ENCODE measurements at places on chromosomes 4 and X.

- DNase-seq, result no peak
These were observed 2.6 kb downstream of the CXCL2 start for GRCh38 chr4:74096265-74096980.

DNA sequence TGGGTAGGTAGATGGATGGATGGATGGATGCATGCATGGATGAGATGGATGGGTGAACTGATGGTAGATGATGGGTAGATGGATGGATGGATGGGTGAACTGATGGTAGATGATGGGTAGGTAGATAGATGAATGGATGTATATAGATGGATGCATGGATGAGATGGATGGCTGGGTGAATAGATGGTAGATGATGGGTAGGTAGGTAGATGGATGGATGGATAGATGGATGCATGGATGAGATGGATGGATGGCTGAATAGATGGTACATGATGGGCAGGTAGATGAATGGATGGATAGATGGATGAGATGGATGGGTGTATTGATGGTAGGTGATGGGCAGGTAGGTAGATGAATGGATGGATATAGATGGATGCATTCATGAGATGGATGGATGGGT, 15.1 kb upstream of the SLC25A6 start:
- DNase-seq, result no peak

GRCh38 chrX:120499301-120500072, 30.4 kb upstream of the LAMP2 start:
- no peak for DNase-seq

GRCh38 chr4:1199556-1200331, 27.4 kb upstream of the SPON2 start:
- DNase-seq, result no peak

DNA sequence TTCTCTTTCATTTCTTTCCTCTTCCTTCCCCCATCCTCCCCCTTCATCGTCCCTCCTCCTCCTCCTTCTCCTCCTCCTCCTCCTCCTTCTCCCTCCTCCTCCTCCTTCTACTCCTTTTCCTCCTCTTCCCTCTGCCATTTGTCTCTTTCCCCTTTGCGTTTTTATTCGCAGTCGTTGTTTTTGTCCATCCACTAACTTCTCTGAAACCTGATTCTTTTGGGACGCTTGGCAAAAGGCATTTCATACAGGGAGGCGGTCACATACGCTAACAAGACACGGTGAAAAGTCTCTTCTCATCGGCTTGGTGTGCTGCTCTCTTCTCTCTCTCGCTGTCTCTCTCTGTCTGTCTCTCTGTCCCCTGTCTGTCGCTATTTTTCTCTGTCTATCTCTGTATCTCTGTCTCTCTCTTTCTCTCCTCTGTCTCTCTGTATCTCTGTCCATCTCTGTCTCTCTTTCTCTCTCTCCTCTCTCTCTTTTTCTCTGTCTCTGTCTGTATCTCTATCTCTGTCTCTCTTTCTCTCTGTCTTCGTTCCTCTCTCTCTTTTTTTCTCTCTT, 5.4 kb upstream of the SHOX start:
- DNase-seq, result no peak

DNA sequence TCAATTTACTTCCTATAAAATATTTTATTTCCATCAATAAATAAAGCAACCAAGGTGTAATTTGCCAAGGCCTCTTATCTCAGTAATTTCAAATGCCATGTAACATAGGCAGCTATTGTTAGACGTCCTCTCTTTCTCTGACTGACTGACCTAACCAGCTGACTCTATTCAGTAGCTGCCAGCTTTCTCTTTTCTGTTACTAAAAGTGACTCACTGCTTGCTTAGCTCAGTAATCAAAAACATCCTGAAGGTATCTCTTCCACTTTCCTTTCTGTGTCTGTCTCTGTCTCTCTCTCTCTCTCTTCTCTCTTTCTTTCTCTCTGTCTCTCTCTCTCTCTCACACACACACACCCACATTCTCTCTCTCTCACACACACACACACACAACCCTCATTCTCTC, 134.2 kb downstream of the SPOCK3 start:
- no peak for DNase-seq

DNA sequence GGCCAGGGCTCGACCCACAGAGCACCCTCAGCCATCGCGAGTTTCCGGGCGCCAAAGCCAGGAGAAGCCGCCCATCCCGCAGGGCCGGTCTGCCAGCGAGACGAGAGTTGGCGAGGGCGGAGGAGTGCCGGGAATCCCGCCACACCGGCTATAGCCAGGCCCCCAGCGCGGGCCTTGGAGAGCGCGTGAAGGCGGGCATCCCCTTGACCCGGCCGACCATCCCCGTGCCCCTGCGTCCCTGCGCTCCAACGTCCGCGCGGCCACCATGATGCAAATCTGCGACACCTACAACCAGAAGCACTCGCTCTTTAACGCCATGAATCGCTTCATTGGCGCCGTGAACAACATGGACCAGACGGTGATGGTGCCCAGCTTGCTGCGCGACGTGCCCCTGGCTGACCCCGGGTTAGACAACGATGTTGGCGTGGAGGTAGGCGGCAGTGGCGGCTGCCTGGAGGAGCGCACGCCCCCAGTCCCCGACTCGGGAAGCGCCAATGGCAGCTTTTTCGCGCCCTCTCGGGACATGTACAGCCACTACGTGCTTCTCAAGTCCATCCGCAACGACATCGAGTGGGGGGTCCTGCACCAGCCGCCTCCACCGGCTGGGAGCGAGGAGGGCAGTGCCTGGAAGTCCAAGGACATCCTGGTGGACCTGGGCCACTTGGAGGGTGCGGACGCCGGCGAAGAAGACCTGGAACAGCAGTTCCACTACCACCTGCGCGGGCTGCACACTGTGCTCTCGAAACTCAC, 3.6 kb downstream of the MID1IP1 start:
- DNase-seq, result peak; percentile 8

- DNase-seq, result no peak
These were observed 23.1 kb upstream of the SLC6A14 start for GRCh38 chrX:116413273-116413672.

- no peak for DNase-seq
These were observed 625.1 kb upstream of the TENM3 start for GRCh38 chr4:181618038-181618618.

- no peak for DNase-seq
These were observed 4.6 kb upstream of the ERCC6L start for GRCh38 chrX:72243472-72243871.

GRCh38 chr4:36251983-36252382, 7.7 kb upstream of the ARAP2 start:
- no peak for DNase-seq

- DNase-seq, result no peak
These were observed 215.3 kb upstream of the TTC29 start for GRCh38 chr4:147160908-147161513.

DNA sequence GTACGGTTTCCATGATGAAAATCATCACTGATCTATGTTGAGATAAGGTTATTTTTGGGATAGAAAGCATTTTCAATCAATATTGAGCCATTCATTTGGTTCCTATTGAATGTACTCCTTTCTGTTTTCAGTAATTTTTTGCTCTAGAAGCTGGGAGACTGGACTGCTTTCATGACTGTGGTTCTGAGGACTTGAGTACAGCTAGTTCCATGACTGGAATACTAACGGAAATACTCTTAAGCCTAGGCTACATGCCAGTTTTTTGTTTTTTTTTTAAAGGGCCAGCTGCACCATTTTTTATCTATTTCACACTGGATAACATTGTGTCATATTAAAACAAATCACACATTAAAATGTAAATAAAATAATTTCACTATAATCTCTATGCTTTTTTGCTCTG, 16.7 kb downstream of the PRR32 start:
- no peak for DNase-seq

GRCh38 chrX:19673375-19674040, 158.2 kb upstream of the MAP3K15 start:
- no peak for DNase-seq

GRCh38 chr4:73922766-73923630, 53.8 kb downstream of the CXCL1 start:
- DNase-seq, result no peak

GRCh38 chr4:169084954-169085353, 74.9 kb upstream of the CBR4 start:
- no peak for DNase-seq

DNA sequence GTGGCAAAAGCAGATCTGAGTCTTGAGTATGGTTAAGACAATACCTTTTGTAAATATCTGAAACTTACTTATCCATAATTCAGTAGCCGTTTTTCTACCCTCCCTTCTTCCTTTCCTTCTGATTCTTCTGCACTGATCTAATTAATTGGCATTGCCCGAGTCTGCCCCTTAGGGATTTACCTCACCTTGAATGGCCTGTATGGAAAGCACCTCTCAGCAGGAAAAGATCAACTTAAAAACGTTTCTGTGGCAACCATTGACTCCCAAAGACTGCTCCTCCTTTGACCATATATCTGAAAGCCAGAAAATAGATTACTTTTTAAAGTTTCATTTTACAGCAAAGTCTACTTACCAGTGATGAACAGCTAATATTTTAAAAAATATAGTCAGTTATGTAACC, 496.5 kb upstream of the LCORL start:
- DNase-seq, result no peak

DNA sequence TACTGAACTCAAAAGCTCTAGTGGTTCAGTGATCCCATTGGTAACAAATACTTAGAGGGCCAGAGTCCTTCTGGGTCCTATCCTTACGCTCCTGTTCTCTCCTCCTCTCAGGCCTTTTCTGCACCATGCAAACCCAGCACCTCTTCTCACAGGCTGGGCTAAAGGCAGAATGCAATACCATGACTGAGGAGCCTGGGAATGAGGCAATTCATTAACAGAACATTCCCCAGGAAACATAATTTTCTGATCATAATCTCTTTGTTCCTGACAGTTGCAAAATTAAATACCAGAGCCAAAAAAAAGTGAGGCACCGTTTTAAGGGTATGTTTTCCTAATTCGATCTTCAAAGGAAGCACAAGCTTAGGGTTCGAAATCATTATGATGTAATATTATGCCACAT, 9.0 kb downstream of the SORBS2 start:
- no peak for DNase-seq

DNA sequence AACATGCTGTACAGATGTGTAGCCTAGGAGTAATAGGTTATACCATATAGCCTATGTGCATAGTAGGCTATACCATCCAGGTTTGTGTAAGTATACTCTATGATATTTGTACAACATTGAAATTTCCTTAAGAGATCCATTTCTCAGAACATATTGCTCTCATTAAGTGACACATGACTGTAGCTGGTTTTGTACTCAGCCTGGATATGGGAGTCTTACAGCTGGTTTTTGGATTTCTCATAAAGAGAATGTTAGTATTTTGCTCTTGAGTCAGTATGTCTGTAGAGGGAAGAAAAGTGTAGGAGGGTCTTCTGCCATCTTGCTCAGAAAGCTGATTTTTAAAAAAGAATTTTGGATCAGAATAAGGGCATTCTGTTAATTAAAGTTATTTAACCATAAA, 85.3 kb downstream of the SMARCA5 start:
- DNase-seq, result no peak

- DNase-seq, result no peak
These were observed 25.7 kb upstream of the TRPC3 start for GRCh38 chr4:121977251-121978171.

DNA sequence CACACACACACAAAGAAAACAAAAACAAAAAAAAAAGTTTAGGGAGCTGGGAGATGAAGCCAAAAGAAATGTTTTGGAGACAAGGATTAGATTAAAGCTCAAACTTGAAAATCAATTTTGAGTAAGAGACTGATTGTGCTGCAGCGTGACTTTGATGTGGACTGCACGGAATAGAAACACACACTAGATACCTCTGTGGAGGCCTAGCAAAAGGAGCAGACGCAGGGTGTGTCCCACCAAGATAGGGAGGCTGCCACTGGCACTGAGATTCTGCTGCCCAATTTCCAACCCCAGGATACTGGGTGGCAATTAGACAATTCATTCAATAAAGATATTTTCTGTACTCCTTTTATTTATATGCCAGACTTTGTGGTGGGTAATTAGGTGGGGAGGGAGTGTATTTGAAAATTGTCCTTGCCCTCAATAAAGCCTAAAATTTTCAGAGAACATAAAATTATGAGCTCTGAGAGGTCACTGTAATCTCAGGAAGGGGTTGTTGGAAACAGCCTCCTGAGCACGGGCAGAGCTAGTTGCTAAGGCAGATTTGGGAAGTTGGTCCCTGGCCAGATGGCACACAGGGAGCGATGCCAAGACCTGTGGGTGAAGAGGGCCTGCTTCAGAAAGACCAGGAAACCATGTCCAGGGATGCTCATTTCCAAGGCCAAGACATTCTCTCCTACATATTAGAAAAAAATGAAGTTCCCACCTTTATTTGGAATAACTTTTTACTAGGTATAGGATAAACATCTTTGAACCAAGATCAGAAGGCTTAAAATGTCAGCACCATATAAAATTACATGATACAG, 1.9 kb upstream of the PPP3CA start:
- no peak for DNase-seq

- DNase-seq, result no peak
These were observed 260.1 kb upstream of the FTHL17 start for GRCh38 chrX:31331928-31332327.

DNA sequence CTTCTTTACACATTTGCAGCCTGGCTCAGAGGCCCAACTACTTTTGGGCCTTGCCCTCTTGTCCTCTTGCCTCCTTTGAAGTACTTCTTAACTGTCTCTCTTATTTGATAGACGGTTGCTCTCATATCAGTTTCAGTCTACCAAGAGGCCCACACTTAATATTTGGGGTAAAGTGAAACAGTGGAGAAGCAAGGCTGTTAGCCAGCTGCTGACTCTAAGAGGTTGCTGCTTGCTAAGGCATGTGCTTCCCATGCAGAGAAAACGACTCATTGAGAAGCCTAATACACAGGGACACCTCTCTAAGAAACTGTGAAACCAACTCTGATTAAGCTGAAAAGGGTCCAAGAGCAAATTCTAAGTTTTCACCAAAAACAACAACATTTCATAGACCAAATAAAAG, 94.6 kb downstream of the PPP3CA start:
- DNase-seq, result no peak

GRCh38 chr4:2448589-2448988, 20.3 kb upstream of the RNF4 start:
- no peak for DNase-seq

DNA sequence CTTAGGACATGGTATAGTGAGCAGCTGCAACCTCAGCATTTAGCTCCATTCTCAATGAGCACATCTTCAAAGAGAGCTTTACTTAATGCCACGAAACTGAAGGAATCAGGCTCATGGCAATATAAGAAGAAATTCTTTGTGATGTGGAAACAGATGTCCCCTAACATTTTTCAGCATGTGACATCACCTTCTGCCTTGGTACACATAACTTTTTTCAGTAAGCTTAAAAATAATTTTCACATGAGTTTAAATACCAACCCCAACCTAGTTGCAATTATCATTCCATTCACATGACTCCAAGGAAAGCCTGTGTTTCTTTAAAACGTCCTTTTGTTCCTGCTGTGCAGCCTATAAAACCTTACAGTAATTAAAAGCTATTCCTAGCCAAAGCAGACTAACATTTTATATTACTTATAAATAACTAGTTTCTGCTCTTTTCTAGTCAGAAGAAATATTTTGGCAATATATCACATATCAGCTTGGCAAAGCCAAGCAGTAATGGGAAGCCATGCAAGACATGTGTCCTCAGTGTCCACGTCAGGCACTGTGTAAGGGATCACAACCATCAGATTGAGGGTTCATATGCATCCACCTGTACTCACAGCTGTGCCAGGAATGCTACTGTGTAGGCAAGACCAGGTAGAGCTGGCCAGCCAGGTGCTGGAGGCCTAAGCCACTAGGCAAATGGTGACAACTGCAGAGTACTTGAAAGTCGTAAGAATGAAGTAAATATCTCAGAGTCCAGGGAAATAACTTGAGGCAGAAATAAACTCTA, 466.6 kb downstream of the INPP4B start:
- no peak for DNase-seq
